GM23338 (cell line): ENCODE measurements at places on chromosomes 7 and 10. TPM values are rescaled to one million over a fixed set of nuclear protein-coding genes. Genes with fewer than 3 reads are reported as not detected.

GRCh38 chr10:17838080-17838648 is 29.0 kb downstream of the MRC1 start:
- no peak for DNase-seq

DNA sequence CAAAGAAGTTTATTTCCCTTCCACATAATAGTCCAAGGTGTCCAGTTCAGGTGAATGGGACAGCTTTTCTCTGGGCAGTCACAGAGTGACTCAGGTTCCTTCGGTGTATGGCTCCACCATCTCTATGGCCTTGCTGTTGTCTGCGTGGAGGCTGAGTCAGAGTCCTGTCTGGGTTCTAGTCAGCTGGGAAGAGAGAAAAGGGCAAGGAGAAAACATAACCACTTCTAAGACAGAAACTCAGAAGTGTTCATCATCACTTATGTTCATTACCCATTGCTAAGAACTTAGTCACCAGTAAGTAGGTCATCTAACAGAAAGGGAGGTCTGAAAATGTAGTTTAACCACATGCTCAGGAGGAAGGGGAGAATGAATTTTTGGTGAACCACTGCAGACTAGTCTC is 32.4 kb upstream of the CCDC7 start:
- no peak for DNase-seq

- DNase-seq = no peak
Observed at GRCh38 chr7:22183522-22184280, 173.3 kb downstream of the RAPGEF5 start.

GRCh38 chr10:62588116-62588515 is 213.9 kb downstream of the ZNF365 start:
- DNase-seq = no peak

GRCh38 chr10:14156104-14156503 is 174.6 kb downstream of the FRMD4A start:
- DNase-seq = no peak

DNA sequence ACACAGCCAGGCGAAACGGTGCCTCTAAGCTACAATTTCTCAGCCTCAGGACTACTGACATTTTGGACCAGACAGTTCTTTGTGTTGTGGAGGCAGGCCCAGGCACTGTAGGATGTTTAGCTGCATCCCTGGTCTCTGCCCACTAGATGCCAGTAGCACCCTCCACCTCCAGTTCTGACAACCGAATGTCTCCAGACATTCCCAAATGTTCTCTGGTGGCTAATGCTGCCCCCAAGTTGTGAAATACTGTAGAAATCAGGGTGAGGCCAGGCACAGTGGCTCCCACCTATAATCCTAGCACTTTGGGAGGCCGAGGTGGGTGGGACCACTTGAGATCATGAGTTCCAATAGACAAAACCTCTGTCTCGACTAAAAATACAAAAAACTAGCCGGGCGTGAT is 18.2 kb downstream of the HNRNPF start:
- DNase-seq = peak; percentile 60

DNA sequence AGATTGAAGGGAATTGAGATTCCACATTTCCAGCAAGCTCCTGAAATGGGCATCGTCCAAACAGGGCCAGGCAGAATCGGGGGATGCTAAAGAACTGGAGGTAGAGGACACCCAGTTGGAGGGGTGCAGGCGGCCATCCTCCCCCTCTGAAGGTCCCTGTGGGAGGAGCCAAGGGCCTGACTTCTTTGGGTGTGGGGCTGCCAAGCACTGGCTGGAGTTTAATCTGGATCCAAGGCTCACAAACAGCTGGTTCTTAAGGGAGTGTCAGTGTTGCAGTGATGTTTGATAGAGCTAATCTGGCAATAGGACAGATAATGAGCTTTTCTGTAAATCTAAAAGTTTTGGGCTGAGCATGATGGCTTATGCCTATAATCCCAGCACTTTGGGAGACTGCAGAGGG is 20.8 kb downstream of the TSPAN14 start:
- no peak for DNase-seq

The PAX4 gene
- not detected in 2 replicates for polyA plus RNA-seq

DNA sequence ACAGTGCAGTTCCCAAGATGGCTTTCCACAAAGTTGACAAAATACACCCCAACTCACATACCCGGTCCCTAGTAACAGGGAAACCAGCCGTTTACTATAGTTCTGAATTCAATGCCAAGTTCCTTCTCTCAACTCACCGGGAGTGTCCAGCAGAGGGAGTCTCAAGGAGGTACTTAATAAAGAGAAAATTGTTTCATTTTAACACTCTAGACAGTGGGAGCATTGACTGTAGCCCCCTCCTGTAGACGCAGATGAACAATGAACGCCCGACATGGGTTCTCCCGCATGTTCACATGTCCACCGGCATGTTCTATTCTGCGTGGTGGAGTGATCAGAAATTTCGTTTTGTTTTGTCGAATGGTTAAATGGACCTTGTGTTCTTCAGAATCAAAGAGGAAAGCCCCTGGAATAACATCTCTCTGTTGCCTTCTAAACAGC is 1.9 kb downstream of the HIPK2 start:
- peak; percentile 83 for DNase-seq

The BHLHA15 gene
- 0.99 and 1.4 TPM in 2 replicates for polyA plus RNA-seq

- DNase-seq = no peak
Observed at GRCh38 chr7:82624337-82624736, 180.8 kb upstream of the CACNA2D1 start.
